NCI-H1417 treated with DMSO at 0.1 percent for 48 hours (cell line): ENCODE measurements at places on chromosomes 12 and 14.

DNA sequence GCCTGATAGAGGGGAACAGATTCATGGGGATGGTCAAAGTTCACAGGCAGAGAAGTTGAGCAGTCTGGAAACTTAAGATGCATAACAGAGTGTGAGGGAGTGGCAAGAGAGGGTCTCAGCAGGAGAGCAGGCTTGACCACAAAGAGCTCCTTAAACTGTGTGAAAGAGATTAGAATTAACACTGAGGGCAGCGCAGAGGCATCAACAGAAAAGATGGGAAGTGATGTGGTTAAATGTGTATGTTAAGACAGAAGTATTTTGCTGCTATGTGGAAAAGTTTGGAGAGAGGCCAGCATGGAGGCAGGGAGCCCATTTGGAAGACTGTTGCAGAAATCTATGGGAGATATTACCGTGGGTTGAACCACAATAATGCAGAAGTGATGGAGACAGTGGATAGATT lies 122.7 kb upstream of the LMNTD1 start:
- no peak for DNase-seq

DNA sequence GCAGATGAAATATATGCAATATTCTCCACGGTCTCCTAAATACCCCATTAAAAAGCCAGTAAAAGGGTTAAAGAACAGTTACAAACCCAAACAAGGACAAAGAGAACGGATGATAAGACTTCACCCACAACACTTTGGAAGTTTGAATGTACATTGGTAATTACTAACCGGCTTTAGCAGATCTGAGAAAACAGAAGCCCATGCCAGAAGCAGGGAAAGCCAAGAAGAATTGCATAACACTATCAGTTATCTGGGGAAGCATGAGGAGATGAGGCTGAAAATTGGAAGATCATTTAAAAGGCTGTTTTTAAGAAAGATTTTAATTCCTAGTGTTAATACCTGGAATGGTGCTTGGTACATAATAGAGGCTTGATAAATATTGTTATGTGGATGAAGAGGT lies 55.6 kb upstream of the MYBPC1 start:
- DNase-seq = no peak

DNA sequence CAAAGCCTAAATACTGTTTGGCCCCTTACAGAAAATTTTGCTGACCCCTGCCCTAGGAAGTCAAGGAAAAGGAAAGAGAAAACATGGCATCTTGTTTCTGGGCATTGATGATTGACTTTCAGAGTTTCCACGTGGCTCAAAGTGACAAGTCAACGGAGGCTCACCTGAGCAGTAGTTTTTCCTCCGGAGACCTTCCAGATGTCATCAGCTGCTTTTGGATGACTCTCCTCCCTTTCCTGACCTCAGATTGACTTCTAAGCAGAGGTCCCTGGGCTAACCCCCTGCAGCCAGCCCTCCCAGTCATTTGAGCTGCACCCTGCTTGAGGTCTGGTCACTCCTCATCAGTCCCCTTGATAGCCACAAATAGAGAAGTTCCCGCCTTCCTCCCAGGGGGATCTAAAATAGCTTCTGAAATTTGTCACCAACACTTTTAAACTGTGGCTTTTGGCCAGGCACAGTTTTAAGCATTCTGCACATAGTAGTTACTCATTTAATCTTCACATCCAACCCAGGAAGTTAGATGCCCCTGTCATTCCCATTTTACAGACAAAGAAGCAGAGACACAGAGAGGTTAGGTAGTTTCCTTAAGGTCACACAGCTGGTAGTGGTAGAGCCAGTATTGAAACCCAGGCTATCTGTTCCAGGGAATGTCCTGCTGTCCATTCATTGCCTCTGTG lies 143.4 kb downstream of the CHST11 start:
- DNase-seq = no peak

DNA sequence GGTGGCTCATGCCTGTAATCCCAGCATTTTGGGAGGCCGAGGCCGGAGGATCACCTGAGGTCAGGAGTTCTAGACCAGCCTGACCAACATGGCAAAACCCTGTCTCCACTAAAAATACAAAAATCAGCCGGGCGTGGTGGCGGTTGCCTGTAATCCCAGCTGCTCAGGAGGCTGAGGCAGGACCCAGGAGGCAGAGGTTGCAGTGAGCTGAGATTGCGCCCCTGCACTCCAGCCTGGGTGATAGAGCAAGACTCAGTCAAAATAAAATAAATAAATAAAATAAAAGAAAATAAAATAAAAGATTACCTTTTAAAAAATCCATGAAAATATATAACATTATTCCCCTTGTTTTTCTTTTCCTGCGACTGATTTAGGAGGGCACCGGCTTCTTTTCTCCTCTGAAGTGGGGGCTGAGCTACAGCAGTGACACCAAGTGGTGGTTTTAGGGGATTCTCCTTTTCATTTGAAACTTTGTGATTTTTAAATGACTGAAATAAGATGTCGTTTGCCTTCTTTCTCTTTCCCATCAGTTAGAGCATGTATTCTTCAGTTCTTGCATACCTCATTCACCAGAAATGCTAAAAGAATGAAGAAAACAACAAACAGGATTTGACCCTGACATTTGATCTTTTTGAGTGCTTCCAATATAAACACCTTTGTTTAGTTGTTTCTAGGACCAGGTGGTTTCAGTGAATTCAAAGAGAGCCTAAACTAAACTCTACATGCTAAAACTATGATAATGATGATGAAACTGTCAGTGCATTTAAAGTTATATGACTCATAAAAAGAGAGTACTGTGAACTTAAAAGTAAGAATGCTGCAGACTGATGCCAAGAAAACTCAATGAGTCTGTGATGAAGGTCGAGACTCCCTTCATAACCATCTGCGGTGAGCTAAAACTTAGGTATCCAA lies 22.6 kb upstream of the PKP2 start:
- no peak for DNase-seq

DNA sequence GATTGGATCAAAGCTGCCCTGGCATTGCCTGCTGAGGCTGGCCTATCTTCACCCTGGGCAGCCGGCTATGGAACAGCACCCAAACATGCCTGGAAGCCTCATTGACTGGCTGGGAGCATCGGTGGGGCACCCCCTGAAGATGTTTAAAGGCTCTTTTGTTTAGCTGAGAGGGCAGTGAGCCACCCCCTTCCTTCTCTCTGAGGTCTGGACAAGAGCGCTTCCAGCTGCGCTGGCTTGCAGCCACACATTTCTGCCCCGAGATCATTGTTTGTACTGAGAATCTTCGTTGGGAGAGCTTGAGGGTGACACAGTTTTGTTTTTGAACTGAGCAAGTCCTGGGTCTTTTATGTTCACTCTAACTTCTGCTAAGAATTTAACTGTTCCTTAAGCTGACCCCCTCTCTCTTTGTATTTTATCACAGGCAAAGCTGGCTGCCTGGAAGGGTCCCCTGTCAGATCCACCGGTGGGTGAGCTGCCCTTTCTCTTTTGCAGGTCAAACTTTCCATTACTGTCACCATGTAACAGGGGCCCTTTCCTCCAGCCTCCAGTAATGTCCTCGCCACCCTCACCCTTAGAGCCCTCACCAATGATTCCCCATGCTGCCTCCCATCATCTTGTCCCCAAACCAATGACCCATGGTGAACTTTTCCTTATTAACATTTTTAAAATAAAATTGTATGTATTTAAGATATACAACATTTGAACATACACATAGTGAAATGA lies 212.2 kb downstream of the KIF26A start:
- peak; percentile 7 for DNase-seq

- no peak for DNase-seq
Measured at GRCh38 chr12:110149086-110149660, 25.0 kb downstream of the IFT81 start.

- no peak for DNase-seq
Measured at GRCh38 chr12:58563621-58564020, 356.7 kb downstream of the LRIG3 start.

- no peak for DNase-seq
Measured at GRCh38 chr12:110431957-110432587, 18.1 kb downstream of the ARPC3 start.

- no peak for DNase-seq
Measured at GRCh38 chr14:69982886-69983285, 103.7 kb downstream of the SMOC1 start.

GRCh38 chr14:32205984-32206383 lies 2.9 kb upstream of the RNU6-8 start:
- DNase-seq = no peak

DNA sequence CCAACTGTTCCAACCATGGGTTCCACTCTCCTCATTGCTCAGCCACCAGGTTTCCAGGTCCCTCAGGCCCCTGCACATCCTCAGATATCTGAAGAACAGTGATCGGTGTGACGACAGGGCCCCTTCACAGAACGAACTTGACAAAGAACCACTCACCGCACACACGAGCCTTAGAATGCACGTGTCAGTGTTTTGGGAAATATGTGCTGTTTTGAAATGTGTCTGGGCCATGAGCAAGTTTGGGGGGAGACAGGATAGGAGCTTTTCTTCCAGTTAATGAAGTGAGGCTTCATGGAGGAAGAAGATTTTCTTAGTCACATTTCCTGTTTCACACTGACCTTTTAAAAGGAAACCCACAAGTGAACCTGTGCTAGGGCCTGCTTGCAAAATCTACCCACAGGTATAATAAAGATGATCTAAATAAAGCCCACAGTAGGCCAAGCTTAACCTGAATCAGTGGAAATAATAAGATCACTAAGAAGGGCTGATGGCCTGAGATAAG lies 58.6 kb downstream of the ZFP36L1 start:
- no peak for DNase-seq

GRCh38 chr12:112778400-112778799 lies 13.1 kb upstream of the RPH3A start:
- DNase-seq = no peak

DNA sequence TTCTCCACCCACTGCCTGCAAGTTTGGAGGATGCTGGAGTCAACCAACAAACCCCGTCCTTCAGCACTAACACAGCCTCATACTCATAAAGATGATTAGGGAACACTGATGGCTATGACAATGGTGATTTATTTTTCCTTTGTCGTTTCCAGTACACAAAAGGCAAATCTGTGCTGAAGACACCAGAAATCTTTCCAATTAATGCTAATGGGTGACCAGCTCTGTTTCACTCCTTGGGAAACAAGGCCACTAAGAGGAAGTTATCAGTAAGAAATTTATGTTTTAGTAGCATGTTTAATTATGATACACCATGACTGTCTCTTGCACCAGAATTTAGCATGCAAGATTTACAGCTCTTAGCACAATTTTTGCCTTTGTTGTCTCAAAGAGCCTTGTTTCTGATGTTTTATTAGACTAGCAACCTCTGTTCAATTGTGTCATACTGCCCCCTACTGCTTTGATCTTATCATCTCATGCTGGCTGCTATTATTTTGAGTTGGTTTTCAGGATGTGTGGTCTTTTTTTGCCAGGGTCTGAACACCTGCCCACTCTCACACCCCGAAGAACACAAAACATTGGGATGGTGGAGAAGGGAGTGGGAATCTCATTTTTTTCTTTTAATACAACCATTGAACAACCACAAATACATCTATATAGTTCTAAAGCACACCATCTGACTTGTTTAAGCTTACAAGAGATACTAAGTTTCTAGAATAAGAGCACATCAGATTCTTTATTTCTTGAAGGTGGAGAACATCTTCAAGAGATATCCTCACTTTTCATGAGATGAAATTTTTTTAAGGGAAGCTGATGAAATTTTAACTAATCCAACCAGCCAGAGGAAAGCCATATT lies 160.9 kb downstream of the SPTSSA start:
- peak; percentile 45 for DNase-seq

DNA sequence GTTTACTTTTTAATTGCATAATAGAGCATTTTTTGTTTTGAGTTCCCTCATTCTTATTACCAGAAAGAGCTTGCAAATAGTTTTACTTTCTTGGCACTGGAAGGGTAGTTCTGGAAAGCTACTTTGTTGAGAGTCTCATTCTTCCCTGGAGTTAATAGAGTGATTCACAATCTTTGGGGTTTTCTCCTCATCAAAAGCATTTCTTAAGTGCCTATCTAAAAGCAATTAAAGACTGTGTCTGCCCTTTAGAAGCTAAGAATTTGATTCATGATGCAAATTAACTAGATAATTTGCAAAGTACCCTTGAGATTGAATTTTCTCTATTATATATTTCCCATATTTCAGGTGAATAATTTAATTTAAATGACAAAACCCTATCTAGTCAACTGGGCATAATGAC lies 8.1 kb upstream of the BMAL2 start:
- DNase-seq = no peak

- no peak for DNase-seq
Measured at GRCh38 chr14:89673512-89674225, 256.6 kb upstream of the FOXN3 start.

DNA sequence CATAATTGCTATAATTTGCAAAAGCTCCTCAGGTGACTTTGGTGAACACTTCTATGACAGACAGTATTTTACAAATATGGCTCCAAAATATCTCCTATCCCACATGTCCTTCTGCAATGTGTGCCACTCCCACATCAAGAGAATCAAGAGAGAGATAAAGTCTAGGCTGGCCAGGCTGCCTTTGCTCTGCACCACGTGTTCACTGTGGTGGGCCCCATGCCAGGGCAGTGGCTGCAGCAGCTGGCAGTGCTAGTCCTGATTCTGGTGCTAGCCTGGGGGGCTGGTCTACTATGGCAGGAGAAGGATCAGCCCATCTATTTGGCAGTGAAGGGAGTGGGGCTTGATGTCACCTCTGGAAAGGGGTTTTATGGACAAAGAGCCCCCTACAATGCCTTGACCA lies 86.3 kb downstream of the DRAM1 start:
- no peak for DNase-seq

- DNase-seq = no peak
Measured at GRCh38 chr14:52011523-52011922, 22.2 kb downstream of the RTRAF start.

- no peak for DNase-seq
Measured at GRCh38 chr14:59295951-59296350, 107.5 kb downstream of the DAAM1 start.

DNA sequence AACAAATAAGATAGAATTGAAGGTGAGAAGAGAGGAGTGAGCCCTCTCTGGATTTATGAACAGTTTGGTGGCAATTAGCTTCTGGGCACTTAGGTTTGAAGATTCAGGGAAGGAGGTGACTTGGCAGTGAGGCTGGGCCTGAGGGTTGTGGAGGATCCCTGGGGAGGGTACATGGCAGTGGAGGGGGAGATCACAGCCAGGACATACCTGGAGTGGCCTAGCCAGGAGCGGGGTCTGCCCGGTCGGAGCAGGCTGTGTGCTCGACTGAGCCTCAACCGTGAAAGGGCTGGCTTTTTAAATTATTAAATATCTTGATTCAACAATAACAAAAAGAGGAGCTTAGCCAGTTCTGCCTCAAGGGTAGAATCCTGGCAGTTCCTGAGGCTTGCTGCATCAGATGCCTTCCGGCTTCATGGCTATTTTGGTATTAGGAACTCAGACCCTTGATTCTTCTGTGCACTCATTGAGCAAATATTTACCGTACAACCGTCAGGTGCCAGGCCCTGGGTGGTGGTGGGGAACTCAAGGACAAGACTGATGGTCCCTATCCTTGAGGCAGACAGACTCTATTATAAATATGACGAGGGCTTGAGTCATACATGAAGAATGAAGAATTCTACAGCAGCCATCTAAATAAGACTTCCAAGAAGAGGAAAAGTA lies 73.4 kb downstream of the SPTB start:
- DNase-seq = no peak

- DNase-seq = no peak
Measured at GRCh38 chr12:50750366-50750765, 13.5 kb upstream of the ATF1 start.

- no peak for DNase-seq
Measured at GRCh38 chr14:76961631-76962302, 66.7 kb downstream of the IRF2BPL start.
